ENCODE measurements at places on chromosomes 7 and 10.
A peak's percentile ranks its signal among the peaks of the same experiment; 100 is the strongest.

DNA sequence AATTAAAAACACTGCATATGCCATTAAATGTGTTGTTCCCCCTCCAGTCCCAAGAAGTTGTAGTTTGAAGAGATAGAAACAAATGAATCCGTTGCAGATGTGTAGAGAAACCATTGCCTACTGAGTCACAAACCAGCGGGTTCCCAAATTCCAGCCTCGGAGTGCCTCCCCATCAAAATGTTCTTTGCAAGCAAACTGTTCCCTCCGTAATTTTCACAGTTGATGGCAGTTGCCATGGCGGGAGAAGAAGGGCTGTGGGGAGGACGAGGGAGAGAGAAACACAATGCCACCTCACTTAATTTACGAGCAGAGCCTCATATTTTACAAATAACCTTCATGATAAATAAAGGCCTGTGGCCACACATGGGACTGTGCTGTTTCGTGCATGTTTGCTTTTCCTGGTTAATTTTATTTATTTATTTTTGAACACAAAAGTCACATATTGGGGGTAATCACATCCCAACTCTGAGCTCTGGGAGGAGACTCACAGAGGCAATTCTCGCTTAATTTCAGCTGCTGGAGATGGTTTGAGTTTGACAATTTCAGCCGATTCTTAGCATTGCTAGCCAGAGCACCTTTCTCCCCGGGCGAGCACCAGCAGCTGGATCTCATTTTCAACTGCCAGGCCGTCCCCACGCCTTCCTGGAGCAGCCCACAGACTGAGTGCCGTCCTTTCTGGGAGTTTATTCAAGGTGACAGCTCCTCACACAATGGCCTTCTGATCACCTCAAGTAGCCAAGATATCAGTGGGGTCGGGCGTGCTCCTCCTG, 1084.2 kb downstream of the KCNMA1 start:
- DNase-seq = no peak

- DNase-seq = no peak
Observed at GRCh38 chr7:96870185-96870584, 135.2 kb upstream of the DLX6 start.

DNA sequence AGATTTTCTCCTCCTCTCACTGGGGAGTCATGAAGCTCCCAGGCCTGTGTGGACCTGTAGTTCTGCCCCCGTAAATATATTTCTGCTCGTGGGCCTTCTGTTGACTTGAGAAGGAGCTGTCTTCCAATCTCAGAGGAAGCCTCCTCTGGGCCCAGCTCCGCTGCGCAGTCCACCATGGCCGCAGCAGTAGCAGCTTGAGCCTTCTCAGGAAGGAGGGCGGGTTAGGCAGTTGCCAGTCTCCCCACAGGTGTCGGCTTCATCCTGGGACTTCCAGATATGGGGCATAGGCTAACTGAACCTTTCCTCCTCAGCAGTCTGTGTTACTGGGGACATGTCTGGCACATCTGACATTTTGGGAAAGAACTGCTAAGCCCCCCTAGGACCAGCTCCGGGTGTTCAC, 62.9 kb upstream of the TRIM8 start:
- DNase-seq = no peak

DNA sequence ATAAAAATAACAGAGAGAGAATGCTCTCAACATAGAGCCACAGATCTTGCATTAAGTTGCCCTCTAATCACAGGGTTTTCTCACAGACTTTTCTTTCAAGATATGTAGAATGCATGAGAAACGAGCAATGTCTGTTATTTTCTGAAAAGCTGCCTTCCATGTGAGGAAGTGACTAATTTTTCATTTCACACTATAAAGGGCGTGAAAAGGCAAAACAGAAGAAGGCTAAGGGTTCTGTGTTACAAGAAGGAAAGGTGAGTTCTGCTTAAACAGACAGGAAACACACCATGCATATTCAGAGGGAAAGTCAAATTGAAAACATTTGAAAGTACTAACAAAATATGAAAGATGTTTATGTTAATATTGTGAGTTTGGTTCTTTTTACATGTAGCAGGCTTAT, 189.2 kb downstream of the SEMA3D start:
- no peak for DNase-seq

DNA sequence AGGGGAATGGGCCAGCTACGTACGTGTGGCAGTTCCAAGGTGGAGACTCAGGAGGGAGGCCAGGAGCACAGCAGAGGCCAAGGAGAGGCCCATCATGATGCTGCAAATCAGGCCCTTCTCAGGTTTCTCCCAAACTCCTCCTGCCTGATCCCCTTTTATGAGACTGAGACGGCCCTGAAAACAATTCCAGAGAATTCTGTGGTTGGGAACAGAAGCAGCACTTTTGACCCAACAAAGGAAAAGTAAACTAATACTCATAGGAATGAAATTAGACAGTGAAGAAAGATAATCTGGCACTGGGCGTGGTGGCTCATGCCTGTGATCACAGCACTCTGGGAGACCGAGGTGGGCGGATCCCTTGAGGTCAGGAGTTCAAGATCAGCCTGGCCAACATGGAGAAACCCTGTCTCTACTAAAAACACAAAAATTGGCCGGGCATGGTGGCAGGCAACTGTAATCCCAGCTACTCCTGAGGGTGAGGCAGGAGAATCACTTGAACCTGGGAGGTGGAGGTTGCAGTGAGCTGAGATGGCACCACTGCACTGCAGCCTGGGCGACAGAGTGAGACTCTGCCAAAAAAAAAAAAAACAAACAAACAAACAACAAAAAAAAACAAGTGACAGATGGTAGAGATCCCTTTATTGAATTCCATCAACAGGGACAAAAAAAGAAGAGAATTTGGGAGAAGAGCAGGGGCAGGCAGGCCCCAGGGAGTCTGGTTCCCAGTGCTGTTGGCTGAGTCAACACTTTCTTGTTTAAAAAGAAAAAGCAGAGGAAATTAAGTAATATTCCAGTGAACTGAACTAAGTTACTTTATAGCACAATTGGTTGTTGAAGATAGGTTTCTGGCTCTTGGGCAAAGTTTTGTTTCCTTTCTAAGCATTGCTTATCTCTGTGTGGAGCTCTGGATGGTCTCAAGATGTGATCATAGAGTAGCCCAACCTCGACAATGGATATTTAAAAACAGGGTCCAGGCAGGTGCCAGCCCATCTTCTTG, at the start of gene CCL26:
Gene CCL26, minus strand, starts transcription at position 131 of the 997 bp plus-strand sequence. Its CDS starts 35 bp downstream, at position 96.
- peak; percentile 83 for DNase-seq

DNA sequence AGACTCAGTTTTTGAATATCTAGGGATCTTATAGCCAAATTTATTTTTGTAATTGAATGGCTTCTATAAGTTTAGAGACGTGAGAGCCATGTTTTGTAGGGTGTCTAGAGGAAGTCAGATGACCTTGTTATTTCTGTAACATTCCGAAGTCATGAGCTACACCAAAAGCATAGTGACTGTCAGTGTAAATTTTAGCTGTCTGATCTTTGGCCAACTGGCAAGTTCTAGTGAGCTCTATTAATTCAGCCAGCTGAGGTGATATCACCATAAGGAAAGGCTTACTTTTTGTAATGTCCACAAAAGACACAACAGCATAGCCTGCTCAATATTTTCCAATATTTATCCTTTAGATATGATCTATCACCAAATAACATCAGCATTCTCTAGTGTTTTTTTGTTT, 9.9 kb upstream of the NT5C3A start:
- DNase-seq = peak; percentile 57

DNA sequence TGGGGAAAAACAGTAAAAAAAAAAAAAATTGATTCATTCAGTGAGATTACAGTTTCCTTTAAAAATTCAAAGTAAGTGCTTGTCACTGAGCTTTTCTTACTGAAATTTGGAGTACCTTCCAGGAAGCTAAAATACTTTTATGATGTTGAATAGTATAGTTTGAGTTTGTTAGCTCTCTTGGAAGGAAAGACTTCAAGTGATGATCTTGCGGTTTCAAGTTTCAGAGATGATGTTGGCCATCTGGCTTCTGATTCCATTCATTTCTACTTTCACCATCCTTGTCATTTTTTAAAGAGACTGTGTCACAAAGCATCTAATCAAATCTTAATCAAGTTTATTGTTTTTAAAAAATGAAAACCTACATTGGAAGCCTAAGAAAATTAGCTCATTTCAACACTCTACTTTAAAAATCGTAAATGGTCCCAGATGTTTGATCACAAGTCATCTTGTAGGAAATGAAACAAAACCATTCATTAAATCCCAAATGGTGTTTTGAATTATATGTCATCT, 4.9 kb upstream of the HERPUD2 start:
- peak; percentile 19 for DNase-seq

DNA sequence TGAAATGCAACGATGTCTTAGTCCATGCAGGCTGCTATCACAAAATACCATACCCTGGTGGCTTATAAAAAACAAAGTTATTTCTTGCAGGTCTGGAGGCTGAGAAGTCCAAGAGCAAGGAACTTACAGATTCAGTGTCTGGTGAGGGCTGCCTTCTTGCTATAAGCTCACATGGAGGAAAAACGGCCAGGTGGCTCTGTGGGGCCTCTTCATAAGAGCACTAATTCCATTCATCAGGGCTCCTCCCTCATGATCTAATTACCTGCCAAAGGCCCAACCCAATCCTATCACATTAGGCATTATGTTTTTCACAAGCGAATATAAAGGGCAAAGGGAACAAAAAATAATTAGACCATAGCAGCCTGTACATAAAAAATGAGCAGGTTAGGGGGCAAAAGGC, 35.4 kb downstream of the PAPSS2 start:
- no peak for DNase-seq

- DNase-seq = no peak
Observed at GRCh38 chr10:13943735-13944398, 357.1 kb downstream of the PRPF18 start.

DNA sequence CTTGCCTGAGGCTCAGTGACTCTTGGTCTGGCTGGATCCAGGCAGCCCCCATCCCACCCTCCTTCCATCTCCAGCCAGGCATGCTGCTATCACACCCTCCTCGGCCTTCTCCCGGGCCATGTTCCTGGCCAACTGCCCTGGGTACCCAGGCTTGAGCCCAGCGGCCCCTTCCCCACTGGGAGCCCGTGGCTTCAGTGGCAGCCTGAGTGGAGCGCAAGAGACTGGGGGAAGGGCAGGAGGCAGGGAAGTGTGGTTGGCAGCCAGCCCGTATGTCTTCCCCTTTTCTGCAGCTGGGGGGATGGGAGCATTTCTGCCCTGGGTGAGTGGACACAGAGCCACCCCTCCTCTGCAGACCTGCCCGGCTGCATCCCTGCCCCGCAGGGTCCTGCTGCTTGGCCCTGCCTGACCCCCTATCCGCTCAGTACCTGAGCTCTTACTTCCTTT, 148.5 kb downstream of the ARHGAP22 start:
- no peak for DNase-seq

DNA sequence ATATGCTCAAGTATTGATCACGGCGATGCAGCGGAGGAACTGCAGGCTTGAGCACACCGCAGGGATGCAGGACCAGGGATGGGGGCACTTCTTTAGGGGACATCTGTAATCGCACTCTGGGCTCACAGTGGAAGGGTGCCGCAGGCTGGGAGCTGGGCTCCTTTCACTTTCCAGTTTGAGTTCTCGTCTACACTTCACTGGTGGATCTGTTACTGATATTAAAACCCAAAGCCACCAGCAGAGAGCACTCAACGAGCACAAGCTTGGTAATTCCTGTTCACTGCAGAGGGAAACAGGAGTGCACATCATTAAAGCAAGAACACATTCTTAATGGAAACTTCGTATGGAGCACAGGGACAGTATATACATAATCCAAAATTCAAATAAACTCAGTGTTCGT, 91.3 kb downstream of the PARD3 start:
- no peak for DNase-seq

DNA sequence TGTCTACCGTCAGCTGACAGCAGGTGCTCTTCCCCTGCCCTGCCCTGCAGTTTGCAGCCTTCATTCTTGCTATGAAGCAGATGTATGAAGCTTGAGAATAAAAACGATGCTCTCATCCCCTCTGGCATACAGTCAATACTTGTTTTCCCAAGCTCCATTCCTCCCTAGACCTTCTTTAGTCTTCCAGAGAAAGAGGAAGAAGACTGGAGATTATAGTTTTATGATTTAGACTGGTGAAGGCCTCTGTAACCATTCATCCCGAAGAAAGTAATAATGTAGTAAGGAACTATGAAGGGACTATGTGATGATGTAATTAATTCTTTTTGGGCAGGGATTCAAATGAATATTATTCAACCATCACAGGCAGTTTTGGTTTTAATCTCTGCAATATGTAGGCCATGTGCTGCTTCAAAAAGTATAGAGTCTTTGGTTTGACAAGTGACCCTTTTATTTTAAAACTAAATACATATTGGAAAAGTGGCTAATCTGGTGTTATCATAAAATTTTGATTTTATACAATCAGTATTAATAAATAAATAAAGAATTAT, 242.4 kb upstream of the KIAA1217 start:
- no peak for DNase-seq

DNA sequence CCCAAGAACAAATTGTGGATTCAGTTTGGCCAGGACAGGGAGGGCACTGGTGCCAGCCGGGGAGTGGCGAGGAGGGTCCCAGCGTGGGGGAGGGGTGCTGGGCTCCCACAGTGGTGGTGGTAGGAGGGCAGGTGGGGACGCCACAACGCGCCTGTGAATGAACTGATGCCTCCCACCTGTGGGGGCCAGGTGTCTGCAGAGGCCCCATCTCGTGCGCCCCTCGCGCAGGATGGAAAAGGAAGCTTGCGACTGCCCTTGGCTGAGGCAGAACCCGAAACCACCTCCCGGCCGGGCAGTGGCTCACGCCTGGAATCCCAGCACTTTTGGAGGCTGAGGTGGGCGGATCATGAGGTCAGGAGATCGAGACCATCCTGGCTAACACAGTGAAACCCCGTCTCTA, 72.0 kb downstream of the MICALL2 start:
- no peak for DNase-seq

Data from BJ (cell line).